PC-3 (cell line): ENCODE measurements at places on chromosomes 2 and 18.

- peak; percentile 36 for DNase-seq
These were observed 101.9 kb downstream of the CDH20 start for GRCh38 chr18:61435064-61435652.

DNA sequence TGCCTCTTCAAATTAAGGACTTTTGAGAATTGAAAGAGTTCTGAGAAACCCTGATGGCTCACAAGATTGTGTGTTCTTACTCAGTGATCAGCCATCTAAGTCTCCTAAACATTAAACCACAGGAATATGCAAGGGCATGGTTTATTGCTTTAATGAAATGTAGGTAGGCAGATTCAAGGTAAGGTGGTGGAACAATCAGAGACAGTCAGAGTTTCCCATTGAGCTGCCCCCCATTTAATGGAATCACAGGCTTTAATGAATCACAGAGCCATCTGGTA lies 107.8 kb upstream of the LRATD1 start:
- DNase-seq, result peak; percentile 63

DNA sequence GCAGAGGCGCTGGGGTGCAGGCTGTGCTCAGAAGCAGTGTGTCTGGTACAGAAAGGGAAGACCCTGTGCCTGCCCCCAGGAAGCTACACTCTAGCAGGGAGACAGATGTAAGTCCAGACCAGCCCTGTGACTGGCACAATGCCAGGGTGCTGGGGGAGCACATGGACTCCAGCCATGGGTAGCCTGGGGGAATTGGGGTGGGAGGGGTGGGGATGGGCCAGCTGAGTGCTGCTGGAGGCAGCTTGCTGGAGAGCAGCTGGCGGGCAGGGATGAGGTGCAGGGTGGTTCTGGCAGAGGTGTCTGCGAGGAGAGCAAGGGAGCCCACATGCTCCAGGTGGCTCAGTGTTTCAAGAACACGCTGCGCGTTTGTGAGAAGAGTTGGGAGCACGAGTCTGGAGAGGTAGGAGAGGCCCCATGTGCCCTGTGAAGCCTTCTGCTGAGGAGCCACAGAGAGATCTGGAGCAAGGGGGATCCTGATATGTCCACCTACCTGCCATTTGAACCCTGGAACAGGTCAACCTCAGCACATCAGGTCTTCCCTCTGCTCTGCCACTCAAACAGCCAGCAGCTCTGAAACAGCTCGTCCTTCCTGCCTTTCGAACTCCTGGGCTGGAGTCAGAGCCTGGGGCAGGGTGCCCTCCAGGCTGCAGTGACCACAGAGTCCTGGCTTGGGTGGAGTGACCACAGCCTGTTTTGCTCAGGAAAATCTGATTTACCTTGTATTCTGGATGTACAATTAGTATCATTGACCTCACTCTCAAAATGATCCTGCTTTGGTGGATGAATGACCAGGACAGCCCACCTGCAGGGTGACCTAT lies 15.1 kb downstream of the ALLC start:
- no peak for DNase-seq

GRCh38 chr2:132849118-132849517 lies 179.1 kb upstream of the LYPD1 start:
- DNase-seq, result peak; percentile 20

DNA sequence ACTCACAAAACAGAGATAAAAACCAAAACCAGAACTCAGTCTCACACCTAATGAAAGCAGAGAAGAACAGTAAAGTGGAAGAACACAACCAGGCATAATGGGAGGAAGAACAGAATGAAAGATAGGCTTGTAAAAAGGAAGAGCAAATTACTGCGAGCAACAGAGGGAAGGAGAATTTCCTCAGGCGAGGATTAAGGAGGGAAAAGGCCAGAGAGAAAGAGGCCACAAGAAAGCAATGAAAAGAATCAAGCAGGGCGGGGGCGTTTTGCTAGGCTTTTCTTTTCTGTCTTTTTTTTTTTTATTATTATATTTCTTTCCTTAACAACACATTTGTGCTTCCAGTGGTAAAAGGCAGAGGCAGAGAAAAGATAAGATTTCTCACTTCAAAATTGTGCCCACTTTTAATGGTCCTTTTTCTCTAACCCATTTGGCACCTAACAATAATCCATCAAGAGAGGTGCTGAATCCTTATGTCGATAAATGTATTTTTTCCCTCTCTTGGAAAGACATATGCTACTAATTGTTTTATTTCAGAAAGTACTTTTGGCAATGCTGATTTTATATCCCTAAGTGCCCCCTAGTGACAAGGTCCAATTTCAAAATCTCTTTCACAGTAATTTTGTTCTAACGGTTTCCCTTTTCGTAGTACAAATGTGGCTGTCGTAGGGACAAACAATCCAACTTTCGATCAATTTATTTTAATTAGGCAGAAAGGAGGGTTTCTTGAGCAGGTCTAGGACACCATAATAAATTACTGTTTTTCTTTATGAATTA lies 138.7 kb upstream of the AQP4 start:
- DNase-seq, result peak; percentile 43

DNA sequence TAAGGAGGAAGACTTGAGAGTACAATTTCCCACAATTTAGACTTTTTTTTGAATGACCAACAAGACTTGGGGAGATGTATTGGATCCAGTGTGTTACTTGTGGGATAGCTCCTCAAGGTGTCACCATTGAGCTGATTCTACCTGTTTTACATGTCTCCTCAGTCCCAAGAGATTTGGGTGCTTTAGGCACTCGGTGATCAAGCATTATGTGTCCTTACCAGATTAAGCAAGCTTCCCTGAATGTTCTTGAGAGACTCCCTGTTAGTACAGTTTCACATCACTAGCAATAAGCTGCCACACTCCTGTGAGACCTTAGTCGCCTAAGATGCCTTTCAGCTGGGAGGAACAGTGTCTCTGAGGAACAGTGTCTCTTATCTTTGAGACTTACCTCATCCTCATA lies 384.3 kb upstream of the SYT4 start:
- DNase-seq, result peak; percentile 64

- DNase-seq, result peak; percentile 35
These were observed 2.0 kb downstream of the ITGA6 start for GRCh38 chr2:172429301-172429968.

GRCh38 chr2:82675186-82675585 lies 1783.9 kb downstream of the SUCLG1 start:
- DNase-seq, result peak; percentile 66

DNA sequence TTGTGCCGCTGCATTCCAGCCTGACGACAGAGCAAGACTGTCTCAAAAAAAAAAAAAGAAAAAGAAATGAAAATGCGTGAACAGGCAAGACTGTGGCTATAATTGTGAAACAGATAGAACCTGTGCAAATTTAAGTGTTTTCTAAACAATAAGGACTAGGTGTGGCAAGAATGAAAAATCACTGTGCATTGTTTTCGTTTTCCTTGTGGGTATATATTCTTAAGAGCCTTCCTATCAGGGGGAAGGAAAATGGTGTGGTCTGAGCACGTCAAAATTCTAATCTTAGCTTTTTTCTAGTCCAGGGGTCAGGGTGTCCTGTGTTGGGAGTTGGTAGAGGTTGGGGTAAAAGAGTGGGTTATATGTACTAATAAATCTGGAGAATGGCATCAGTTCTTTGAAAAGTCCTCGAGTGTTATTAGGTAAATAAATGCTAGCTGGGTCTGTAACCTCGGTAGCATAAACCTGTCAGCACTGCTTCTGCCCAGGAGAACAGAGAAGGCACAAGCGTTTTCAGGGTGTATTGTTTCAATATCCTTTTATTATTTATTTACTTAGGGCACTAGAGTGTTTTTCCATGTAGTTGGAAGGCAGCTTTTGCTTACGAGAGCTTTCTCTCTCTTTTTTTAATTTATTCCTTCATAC lies 11.6 kb downstream of the ATP6V1C2 start:
- no peak for DNase-seq

GRCh38 chr2:186617771-186618170 lies 27.9 kb downstream of the ITGAV start:
- no peak for DNase-seq

- no peak for DNase-seq
These were observed 80.4 kb downstream of the BOLA3 start for GRCh38 chr2:74067221-74067747.

- no peak for DNase-seq
These were observed 97.6 kb downstream of the C1D start for GRCh38 chr2:67965246-67965645.

DNA sequence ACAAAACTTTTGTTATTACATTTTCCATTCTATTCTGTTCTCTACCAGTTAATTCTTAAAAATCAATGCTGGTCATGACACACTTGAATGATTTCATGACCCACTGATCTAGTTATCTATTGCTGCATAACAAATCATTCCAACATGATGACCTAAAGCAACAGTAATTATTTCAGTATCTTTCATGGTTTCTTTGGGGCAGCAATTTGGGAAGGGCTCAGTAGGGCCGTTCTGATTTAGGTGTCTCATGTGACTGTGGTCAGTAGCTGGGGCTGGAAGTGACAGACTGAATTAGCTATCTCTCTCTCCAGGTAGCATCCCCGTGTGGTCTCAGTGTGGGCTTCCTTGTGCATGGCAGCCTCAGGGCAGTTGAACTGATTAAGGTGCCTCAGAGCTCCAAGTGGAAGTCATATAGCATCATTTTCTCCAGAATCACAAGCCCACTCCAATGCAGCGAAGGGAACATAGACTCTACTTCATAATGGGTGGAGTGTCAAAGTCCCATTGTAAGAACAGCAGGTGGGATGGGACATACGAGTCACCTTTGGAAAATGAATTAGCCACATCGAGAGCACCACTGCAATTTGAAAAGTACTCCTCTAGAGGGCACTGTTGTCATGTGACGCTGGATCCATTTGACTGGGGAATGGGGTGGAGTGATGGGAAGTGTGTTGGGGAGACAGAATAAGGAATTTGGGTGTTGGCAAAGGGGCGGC lies 39.1 kb upstream of the FAM136A start:
- DNase-seq, result peak; percentile 88

DNA sequence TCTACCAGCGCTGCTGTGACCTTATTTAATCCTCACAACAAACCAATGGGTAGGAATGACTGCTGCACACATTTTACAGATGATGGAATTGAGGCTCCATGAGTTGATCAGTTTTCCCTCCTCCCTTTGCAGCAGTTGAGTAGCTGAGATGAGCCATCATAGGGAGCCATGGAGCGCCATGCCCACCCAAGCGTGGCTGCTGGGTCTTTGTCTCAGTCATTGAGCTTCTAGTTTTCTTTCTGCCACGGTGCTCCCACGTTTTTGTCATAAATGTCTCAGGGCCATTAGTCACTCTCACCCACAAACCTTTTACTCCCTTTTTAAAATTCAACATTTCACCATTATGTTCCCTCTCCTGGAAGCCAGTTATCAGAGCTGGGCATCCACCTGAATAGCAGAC lies 45.8 kb downstream of the TMEM17 start:
- DNase-seq, result no peak

- no peak for DNase-seq
These were observed 106.5 kb upstream of the KCTD1 start for GRCh38 chr18:26654616-26655524.

DNA sequence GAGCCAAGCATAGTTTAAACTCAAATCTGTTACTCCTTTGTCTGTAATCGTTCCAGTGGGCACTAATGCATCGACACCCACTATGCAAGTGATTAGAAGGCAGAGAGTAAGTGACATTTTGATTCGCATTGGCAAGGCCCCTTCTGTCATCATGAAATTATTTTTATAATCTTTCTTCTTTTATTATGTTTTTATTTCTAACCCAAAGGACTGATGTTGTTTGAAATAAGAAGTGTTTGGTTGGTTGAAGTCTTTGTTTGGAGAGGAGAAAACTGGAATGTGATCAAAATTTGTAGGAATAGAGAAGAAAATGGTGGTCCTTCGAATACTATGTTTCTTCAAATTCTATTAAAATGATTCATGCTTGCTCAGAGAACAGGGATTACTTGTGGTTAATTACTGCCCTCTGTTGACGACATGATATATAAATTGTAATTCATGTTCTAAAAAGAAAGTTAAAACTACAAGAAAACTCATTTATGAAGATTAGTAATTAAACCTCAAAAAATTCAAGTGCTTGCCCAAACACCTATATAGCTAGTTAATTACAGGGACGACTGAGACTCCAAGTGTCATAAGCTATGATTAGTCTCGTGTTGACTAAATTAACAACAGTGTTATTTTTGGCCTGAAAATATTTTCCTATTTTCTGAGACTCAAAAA lies 26.4 kb upstream of the TFPI start:
- DNase-seq, result peak; percentile 86

DNA sequence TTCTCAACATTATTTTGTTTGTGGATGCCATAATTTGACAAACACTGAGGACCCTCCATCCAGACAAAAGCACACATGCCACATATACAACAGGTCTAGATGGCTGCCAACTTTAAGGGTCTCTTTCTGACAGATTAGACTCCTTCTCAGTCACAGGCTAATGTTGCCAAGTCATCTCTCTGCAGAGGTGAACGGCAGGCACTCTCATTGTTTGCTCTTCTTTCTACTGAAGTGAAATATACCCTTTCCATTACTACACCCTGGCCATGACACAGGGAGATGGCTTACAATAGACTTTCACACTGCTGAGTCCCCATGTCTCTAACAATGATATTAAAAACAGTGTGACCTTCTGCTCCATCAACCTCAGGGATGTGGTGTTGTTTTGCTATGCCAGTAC lies 47.5 kb upstream of the ZNF397 start:
- DNase-seq, result no peak

DNA sequence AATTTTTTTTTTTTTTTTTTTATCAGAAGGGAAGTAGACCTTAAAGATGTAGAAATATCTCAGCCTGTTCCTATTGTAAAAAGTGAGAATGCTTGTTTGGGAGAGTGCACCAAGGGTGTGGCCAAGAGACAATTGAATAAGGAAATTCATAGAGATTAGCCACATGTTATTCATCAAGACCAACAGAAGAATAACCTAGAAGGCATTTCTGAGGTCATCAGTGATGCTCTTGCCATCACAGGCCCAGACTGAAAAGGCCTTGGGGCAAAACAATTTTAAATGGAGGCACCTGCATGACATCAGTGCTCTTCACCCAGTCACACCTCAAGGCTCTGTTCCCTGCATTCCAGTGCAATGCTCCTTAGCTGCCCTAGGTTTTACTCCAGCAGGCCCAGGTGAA lies 2043.3 kb upstream of the PIK3C3 start:
- no peak for DNase-seq

DNA sequence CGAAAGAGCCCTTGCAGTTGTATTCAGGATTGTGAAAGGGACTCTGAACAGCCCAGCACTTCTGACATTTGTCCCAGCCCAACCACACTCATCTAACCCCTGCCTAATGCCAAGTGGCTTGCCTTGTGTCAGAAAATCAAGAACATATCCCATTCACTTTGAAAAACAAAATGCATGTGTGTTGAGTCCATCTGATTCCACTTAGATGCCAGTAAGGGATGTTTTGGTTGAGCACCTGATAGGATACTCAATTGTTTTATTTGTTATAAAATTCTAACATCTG lies 776.8 kb downstream of the BCL11A start:
- DNase-seq, result no peak

GRCh38 chr2:33321876-33322483 lies 154.5 kb upstream of the RASGRP3 start:
- DNase-seq, result no peak

DNA sequence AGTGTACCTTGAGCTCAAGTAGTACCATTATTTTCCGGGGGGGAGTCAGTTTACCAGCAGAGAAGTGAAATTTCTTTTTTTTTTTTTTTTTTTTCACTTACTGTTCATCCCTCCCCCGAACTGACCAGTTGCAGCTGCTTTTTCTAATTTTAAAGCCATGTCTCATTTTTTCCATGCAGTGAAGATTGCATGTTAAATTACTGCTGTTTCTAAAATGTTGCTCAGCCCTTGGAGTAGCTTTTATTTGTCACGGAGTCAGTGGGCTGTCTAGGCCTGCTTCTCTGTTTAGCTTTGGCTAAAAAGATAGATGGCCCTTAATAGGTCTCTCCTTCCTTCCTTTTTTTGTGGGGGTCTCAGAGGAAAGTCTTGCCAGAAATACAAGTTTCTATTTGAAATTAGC lies 70.2 kb downstream of the NGEF start:
- DNase-seq, result no peak
